HFF-Myc (cell line): ENCODE measurements at places on chromosomes 2 and 18.

- no peak for DNase-seq
Measured at GRCh38 chr18:12281861-12282260, 26.2 kb upstream of the TUBB6 start.

DNA sequence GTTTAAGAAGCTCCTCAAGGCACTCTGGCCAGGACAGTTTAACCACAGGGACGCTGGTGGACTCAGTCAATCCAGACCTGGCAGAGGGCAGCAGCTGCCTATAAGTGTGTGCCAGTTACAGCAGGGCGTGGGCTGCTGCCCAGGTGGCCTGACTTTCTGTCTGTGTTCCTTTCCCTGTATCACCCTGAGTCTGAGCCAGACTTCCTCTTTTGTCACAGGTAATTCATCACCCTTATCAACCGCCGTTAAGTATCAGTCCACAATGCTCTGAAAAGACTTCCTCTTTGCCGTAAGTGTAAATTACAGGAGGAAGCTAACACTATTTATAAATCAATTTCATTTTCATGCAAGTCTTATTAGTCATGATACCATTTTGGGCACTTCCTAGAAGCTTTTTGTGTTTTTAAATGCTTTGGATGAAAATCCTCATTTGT lies 7.0 kb downstream of the LPIN1 start:
- DNase-seq = no peak

DNA sequence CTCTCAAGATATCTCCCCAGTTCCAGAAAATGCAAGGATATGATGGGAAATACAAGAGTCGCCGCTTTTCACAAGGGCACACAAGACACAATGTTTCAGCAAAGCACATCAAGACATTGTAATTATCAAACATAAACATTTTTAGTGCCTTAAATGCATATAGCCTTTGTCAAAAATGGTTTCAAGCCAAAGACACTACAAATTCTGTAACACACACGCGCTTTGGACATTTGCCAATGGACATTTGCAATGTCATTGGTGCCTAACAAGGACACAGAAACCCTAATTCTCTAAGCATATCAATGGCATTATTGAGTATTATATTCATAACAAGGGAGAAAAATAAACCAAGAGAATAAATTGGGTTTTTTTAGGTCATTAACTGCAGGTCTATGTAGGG lies 16.1 kb downstream of the ADD2 start:
- DNase-seq = no peak

DNA sequence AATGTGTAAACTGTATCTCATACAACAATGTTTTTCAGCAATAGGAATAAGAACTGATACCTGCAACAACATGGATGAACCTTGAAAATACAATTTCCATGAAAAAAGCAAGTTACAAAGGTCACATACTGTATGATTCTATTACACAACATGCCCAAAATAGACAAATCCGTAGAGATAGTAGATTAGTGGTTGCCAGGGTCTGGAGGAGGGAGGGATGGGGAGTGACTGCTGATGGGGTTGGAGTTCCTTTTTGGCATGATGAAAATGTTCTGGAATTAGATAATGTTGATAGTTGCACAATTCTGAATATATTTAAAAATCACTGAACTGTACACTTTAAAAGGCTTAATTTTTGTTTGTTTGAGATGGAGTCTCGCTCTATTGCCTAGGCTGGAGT lies 33.8 kb downstream of the UBXN4 start:
- DNase-seq = no peak

DNA sequence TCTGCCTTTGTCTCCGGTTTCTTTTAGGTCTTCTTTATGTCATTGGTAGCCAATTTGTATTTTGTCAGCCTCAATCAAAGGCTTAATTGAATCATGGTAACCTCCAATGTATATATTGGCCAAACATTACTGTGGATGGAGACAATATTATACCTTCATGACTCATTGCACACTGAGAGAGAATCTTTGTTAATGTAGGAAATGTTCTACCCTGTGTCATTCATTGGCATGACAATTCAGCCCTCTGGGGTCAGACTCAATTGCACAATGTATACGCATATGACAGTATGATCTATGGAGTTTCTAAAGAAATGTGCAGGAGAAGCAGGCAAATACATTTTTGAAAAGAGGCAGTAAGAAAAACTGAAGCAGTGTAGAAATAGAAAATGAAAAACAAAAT lies 162.6 kb downstream of the PDE11A start:
- DNase-seq = no peak
